ENCODE measurements at places on chromosomes 11 and 22.

- no peak for DNase-seq
These were observed 133.4 kb downstream of the BBOX1 start for GRCh38 chr11:27174021-27174420.

DNA sequence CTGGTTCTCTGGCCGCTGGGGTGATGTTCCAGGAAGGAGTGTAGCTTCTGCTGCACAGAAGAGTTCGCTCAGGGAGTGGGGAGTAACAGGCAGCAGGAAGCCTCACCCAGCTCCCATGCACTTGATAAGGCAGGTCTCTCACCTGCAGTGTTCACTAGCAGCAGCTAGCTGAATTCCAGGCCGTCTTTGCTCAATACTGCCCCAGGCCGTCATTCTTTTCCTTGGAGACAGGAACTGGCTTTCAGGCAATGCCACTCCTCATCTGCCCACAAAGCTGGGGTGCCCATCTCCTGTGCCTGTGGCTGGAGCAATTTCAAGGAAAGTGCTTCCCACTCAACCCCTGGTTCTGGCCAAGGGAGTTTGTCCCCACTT, 66.1 kb downstream of the ARHGAP42 start:
- no peak for DNase-seq

DNA sequence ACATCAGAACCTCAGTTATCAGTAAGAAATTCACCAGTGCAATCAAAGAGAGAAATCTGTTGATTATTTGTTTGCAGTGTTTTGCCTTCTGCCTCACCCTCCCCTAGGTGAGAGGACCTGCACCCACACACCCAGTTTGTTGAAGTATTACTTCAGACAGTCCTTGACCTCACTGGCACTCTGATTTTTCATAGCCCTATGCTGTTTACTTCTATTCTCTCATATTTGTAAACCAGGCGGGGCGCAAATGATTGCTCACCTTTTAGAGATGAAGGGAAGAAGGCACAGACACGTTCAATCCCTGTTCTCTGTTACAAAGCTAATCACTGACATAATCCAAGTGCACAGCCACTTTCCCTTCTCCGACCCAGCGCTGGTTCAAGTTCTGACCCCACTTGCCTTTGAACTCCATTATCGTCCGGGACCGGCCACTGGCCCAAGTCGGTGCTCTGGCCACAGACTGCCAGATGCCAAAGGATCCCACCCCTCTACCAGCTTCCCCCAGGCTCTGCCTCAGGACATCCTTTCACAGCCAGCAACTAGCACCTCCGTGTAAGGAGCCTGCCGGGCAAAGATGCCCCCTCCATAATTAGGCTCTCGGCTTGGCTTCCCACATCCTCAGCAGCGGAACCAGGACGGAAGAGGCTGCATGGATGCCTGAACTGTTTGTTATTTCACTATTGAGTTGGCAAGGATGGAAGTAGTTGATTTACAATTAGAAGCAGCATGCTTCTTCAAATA, 1.7 kb downstream of the ETS1 start:
- no peak for DNase-seq

DNA sequence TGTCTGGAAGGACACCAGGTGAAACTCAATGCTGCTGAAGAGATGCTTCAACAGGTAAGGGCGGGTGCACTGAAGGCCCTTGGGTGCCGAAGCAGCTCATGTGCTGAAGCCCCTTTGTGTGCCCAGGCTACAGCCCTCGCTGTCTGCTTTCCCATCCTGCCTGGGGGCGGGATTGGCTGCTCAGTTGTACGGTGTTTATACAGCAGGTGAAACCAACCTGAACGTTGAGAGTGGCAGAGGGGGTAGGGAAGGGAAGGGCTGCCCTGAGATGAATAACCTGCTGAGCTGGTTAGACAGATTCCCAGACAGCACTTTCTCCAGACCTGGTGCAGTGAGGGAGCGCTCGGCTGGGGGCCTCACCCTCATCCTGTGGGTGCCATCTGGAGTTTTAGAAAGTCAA, 75.7 kb downstream of the CYB5R2 start:
- no peak for DNase-seq

DNA sequence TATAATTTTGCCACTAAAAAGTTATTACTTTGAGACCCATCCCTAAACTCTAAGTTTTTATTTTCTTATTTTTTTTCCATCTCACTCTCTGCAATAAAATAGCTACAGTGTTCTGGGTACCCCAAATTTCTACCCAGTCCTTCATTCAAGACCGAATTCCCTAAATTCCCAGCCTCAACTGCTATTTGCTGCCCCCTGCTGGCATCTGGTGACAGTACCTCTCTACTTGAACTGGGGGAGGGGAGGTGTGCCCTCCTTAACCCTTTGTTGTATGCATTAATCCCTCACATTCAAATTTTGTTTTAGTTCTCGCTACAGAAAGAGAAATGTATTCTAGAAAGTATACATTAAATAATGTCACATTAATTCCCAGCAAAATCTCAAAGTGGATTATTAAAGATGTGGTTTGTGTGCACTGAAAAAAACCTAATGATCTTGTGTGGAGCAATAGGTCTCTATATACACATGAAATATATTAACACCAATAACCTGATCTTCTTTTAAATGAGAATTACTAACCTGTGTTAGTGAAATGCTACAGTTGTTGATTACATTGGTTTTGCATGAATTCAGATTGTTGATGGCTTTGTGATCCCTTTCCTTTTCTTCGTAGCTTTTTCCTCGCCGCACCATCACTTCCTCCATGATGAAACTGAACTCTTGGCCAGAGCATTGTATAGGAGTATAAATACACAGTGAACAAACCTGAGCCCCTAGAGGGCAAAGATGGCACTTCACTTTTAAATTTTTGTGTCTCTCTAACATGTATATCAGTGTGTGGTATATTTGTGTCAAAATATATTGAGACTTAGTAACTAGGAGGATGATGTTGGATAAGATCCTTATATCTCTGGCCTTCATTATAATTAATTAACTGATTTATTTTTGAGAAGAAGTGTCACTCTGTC, 590.0 kb downstream of the METTL15 start:
- no peak for DNase-seq

- no peak for DNase-seq
These were observed 668 bp upstream of the CHST1 start for GRCh38 chr11:45665933-45666647.

- no peak for DNase-seq
These were observed 67.0 kb downstream of the ARHGAP20 start for GRCh38 chr11:110645253-110645652.

GRCh38 chr11:86117001-86117711, 48.3 kb upstream of the PICALM start:
- DNase-seq, result no peak

DNA sequence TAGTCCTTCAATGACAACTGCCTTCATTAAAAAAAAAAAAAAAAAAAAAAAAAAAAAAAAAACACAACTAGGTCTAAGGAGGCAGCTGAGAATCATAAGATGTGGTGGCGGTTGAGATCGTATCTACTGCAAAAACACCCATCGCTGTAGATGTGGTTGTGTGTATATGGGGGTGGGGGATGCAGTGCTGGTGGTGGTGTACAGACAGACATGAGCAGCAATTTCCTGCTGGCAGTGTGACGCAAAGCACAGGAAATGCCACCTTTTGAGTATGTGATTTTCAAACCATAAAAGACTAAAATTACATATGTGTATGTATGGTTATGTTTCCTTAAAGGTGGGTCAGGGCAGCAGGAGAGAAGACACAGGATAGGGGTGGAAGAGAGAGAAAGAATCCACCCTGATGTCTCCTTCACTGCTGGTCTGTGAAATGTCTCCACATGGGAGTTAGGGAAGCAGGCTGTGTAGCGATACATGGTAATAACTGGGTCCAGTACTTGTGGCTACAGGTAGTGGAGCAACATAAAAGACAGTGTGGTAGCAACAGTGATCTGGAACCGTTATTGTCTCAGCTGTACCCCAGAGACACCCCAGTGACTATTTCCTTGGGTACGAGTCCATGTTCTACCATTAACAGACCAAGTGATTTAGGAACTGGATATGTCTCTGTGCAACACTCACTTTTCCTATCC, 57.9 kb downstream of the SYTL2 start:
- peak; percentile 75 for DNase-seq

- DNase-seq, result no peak
These were observed 166.7 kb downstream of the TBC1D22A start for GRCh38 chr22:46929046-46929709.

GRCh38 chr11:43504316-43504950, 145.7 kb downstream of the TTC17 start:
- no peak for DNase-seq

DNA sequence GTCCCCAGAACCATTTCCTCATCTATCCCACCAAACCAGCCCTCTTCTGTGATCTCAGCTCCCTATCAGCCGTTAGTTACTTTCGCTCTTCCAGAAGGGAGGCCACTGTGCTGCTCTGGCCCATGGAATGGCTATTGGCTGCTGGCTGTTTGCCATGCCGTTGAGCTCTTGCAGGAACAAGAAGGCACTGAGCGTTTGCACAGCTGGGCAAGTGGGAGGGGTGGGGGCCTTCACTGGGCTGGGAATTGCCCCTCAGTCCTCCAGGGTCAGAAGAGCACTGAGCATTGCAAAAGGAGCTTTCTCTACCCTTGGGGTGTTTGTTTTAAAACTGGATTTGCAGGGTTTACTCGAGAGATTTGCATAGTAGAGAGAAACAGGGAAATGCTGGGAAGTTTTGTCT, 129.0 kb upstream of the PARVA start:
- no peak for DNase-seq

DNA sequence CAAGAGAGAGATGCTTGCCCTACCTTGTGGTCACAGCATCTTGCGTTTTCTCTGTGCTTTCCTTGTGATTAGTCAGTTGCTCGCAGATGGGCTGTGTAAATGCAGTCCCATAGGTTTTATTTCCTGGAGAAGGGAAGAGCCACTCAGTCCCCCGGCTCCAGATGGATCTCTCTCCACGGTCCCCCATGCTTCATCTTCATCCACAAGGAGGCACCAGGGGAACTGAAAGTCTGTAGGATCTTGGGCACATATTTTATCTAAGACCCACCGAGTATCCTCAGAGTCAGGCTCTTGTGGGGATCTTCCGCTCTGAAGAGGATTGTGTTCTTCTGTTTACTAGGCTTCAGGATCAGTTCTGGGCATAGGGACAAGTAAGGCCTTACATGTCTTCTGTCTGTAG, 66.8 kb upstream of the E2F8 start:
- no peak for DNase-seq

GRCh38 chr22:48478124-48478523, 1349.5 kb downstream of the BRD1 start:
- DNase-seq, result no peak

DNA sequence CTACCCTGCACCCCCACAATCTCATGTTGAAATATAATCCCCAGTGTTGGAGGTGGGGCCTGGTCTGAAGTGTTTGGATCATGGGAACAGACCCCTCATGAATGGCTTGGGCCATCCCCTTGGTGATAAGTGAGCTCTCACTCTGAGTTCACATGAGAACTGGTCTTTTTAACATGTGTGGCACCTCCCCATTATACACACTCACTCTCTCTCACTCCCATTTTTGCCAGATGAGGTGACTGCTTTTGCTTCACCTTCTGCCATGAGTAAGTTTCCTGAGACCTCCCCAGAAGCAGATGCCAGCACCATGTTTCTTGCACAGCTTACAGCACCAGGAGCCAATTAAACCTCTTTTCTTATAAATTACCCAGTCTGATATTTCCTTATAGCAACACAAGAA, 32.1 kb upstream of the DRD2 start:
- DNase-seq, result no peak

- DNase-seq, result no peak
These were observed 104.1 kb downstream of the ETS1 start for GRCh38 chr11:128483211-128483788.

GRCh38 chr22:42695294-42695693, 25.4 kb downstream of the A4GALT start:
- no peak for DNase-seq

GRCh38 chr11:74011360-74012073, 2.6 kb upstream of the UCP3 start:
- no peak for DNase-seq

- DNase-seq, result no peak
These were observed 102.7 kb downstream of the COMMD9 start for GRCh38 chr11:36186340-36187175.

GRCh38 chr11:88414981-88415413, 77.5 kb upstream of the CTSC start:
- no peak for DNase-seq

DNA sequence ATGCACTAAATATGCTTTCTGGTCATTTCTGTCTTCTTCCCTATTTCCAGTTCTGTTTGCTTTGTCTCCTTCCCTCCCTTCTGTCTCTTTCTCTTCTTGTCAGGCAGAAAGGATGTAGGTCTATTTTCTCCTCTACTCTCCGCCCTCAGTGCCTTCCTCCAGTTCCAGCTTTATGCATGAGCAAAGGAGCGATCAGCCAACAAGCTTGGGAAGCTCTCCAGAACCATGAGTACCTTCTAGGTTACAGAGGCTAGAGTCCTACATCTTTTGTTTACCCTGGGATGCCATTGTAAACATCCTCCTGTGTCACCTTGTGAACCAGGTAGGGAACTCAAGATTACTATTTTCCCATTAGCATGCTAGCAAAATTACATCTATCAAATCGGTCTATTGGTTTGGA, 7.9 kb upstream of the SPON1 start:
- DNase-seq, result no peak

DNA sequence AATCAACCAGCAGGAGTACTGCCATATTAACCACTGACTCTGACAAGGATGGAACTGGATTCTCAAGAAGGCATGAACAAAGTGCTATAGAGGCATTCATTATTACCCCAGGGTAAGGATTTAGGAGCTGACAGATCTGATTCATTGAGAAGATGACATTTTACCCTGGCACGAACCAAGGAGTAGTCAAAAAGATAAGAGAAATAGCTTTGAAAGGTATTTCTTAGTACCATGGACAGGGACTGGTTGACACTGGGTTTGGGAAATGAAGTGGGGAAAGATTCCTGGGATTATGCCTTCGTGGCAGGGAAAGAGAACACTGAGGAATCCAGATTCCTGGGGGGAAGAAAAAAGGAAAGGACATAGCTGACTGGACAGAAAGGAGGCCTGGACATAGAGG, 5.1 kb upstream of the SAAL1 start:
- no peak for DNase-seq

DNA sequence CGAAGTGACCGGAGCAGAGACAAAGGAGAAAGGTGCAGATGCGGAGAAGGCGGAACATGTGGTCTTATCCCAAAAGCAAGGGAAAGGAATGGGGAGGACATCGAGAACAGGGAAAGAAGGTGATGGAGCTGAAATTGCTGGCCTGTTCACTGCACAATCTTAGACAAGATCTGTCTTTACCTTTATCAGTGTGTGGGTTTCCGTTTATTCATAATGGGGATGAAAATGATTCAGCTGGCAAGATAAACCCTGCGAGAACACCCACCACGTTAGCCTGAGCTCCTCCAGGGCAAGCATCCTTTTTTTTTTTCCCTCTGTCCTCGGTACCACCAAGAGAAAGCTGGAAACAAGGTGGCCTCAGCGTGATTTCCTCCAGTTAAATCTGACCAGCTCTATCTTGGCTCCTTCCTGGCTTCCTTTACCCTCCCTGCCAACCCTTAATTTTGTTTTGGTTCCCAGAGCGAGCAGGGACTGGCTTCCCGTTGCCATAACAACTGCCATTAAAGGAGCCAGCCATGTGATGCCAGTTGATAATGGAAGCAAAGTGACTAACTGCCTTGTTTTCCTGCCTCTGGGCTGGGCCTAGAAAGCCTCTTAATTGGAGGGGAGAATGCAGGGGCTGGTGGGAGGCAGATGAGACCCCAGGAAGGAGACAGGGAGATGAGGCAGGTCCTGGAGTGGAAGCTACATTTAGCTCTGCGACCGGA, 4.2 kb downstream of the SGSM1 start:
- DNase-seq, result no peak

GRCh38 chr11:23990346-23991164, 506.3 kb upstream of the LUZP2 start:
- no peak for DNase-seq

- DNase-seq, result peak; percentile 21
These were observed 77.4 kb downstream of the GGTLC2 start for GRCh38 chr22:22721681-22722354.
